ENCODE measurements at places on chromosomes 2 and 18. TPM values are rescaled to one million over a fixed set of nuclear protein-coding genes. Genes with fewer than 3 reads are reported as not detected.

The BOLL gene
- polyA plus RNA-seq = not detected

The HOXD12 gene
- polyA plus RNA-seq = 3.1 TPM

The REG1B gene
- polyA plus RNA-seq = not detected

The DUSP11 gene
- 38.2 TPM for polyA plus RNA-seq

The EFEMP1 gene
- 63.4 TPM for polyA plus RNA-seq

The PPP1R1C gene
- 10.7 TPM for polyA plus RNA-seq

The NAGK gene
- polyA plus RNA-seq = 127 TPM

The KYNU gene
- polyA plus RNA-seq = 9.4 TPM

The POTEC gene
- polyA plus RNA-seq = not detected

The IL36A gene
- polyA plus RNA-seq = not detected

The NOL4 gene
- polyA plus RNA-seq = 0.66 TPM

The GAREM2 gene
- 9.1 TPM for polyA plus RNA-seq

The LPIN1 gene
- polyA plus RNA-seq = 34.5 TPM

The CROCC2 gene
- polyA plus RNA-seq = 0.04 TPM

The KIAA2012 gene
- not detected for polyA plus RNA-seq

The TRIM43 gene
- polyA plus RNA-seq = not detected
